Bronchial epithelial cell (primary cell): ENCODE measurements at places on chromosomes 4 and X. TPM values are rescaled to one million over a fixed set of nuclear protein-coding genes. Genes with fewer than 3 reads are reported as not detected.

RFC1 gene
- 48.2 and 112 TPM in 2 replicates for total RNA-seq

BANK1 gene
- 0.26 TPM in 2 replicates for total RNA-seq

HSFX4 gene
- total RNA-seq, result not detected in 2 replicates

RXFP1 gene
- total RNA-seq, result under 0.01 TPM in 1 of 2 replicates, not detected in the other
